ENCODE measurements at places on chromosomes 3 and 15.

- DNase-seq = no peak
Measured at GRCh38 chr3:194812176-194812575, 126.5 kb downstream of the FAM43A start.

DNA sequence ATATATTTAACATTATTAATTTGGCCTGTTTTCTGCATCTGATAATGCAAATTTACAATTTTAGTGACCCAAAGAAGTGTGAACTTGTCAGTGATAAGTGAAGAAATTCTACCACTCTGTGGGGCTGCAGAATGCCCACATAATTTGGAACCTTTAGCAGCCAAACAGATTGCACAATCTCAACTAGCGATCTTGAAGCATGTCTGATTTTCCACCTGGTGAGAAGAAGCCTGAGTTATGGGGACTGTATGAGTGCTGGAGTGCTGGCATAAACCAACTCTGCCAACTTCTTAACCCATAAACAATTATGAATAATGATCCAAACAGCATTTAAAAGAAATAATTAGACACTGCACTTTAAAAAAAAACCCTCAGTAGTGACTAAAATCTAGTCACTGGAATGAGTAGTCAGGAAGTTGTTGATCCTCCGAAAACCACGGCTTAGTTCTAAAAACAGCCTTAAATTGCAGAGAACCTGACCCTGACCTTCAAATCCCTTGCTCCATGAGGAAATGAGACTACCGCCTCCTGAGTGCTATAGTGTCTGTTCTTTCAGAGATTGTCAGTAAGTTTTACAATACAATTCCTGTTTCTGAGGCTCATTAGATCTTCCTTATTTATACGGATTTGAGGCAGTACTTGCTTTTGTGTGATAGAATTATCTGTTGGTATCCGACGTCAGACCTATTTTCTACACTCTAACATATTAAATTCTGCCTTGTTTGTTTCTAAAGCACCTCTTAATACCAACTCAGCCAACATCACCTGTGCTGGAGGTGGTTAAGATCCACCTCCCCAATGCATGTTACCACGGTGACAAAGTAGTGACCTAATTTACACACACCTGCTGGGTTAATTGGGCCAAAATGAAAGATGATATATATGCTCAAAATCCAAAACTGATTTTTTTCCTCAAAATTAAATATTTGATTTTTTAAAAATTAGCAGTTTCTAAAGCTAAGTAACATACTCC lies 267.7 kb downstream of the ZBTB20 start:
- DNase-seq = no peak

GRCh38 chr15:39595338-39596221 lies 14.7 kb downstream of the THBS1 start:
- DNase-seq = no peak

- no peak for DNase-seq
Measured at GRCh38 chr3:168865022-168865551, 769.4 kb upstream of the GOLIM4 start.

- no peak for DNase-seq
Measured at GRCh38 chr3:67094774-67095173, 96.7 kb downstream of the KBTBD8 start.
